ENCODE measurements at places on chromosomes 3 and 15. TPM values are rescaled to one million over a fixed set of nuclear protein-coding genes. Genes with fewer than 3 reads are reported as not detected.

- no peak for DNase-seq
These were observed 34.2 kb downstream of the PRTG start for GRCh38 chr15:55708720-55709119.

DNA sequence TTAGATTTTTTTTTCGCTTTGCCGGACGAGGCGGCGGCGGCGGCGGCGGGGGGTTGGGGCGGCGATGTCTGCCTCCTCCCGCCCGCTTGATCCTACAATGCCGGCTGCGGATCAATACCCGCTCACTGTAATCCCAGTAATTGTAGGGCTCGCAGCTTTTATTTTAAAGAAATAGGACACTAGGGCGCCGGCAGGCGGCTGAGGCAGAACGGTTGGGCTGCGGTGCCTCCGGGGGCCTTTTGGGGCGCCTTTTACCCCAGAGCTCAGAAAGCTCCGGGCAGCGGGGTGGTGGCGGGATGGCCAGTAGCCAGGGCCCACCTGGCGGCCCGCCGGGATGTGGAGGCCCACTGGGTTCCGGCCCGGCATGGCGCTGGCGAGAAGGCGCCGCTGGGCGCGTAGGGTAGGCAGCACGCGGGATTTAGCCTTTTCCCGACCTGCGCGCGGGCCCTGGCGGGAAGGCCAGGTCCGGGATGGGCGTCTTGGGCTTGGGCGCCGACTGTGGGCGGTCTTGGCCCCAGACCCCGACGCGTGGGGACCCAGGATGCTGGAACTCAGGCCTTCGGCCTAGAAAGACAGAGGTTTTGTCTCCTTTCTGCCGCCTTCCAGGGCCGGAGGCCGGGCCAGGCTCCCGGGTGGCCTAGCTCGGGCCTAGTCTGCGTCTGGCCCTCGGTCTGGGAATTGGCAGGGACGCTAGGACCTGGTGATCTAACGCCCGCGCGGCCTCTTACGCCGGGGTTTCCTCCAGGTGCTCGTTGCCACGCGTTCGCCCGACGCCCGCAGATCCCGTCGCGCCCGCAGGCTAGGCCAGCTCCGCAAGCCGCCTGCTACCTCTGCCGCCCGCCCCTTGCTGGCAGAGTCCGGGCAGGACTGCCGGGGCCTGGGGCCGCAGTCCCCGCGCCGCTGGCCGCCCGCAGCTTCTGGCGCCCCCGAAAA is 15.5 kb upstream of the ONECUT1 start:
- DNase-seq = no peak

DNA sequence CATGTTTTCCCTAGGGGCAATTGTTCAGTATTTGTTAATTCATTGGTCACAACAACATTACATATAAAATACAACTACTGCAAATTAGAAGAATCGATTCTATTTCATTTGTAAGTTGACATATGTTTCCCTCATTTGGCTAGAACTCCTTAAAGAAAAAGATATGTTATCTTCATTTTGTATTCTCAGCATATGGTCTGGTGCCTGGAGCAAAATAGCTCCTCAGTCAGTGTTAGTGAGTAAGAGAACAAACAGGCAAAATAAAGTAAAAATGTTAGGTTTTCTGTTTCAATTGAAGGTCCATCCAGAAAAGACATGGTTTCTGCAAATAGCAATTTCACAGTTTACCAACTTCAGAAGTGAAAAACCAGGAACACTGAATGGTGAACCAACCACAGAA is 1343.1 kb downstream of the ROBO1 start:
- no peak for DNase-seq

DNA sequence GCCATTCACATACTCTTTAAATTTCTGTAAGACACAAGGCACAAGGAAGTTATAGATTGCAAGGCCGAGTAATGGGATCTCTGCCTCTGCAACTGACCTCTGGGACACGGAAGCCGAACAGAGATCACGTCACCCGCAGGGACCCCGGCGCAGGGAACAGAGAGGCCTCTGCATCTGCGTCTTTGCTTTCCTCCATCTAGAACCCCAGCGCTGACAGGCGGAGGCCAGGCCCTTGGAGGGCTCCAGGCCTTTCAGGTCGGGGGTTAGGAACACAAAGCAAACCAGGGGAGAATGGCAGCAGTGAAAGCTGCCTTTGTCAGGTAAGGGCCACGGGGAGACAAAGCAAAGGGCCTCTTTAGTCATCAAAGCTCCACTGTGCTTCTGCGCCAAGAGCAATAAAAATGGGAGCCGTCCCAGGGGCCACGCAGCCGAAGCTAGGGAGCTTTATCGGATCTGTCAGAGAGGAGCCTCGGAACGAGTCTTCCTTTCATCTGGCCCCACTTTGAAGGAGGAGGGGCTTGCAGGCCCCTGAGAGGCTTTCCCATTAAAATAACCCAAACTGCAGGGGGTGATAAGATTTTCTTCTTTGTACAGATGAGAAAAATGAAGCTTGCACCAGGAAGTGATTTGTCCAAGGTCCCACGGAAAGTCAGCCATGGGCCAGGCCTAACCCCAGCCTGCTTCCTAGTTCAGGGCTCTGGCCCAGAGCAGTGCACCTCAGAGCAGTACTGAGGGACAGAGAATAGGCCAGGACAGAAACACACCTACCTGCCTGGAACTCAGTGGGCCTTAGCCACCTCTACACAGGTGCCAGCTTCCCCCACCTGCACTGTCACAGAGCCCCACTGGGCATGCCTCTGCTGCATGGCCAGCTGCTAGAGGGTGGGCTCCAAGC is 84.4 kb upstream of the RAD18 start:
- no peak for DNase-seq

GRCh38 chr3:10950476-10951294 is 41.9 kb upstream of the SLC6A1 start:
- no peak for DNase-seq

DNA sequence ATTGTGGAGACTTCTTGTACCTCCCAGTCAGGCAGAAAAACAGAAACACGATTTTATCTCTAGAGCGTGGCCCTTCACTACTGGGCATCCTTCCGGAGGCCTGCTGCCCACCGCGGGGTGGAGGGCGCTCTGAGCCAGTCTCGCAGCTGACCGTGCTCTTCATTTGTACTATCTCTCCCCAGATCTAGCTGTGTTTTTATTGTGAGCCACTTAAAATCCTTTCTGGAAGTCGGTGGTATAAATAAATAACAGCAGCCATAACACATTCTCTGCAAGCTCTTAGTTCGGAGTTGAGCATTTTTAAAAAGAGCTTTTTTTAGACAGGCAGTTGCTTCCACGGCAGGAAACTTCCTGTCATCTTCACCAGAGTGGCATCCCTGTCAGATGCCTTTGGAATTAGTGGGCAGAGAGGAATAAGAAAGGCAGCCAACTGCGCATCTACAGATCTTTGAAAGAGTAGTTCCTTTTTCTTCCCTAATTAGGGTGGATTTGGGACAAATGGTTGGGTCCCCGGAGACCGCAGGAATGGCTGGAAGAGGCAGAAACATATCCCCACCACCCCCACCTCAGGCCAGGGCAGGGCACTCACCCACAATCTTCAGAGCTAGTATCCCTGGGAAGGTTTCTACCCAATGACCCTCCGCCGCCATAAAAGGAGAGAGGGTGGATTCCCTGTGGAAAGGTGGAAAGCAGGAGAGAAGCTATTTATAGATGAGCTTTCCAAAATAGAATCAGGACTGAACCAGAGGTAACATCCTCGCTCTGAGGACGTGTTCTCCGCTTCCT is 91.1 kb downstream of the TOP2B start:
- no peak for DNase-seq

SLITRK3 gene
- total RNA-seq = 2.2 TPM

GRCh38 chr15:58138106-58138505 is at the start of gene AQP9:
TSS of gene AQP9 (plus strand) at chr15:58138381. CDS start at chr15:58138566, 185 bp downstream.
- no peak for DNase-seq

- DNase-seq = no peak
These were observed 11.1 kb upstream of the PSTPIP1 start for GRCh38 chr15:76983590-76984375.

DNA sequence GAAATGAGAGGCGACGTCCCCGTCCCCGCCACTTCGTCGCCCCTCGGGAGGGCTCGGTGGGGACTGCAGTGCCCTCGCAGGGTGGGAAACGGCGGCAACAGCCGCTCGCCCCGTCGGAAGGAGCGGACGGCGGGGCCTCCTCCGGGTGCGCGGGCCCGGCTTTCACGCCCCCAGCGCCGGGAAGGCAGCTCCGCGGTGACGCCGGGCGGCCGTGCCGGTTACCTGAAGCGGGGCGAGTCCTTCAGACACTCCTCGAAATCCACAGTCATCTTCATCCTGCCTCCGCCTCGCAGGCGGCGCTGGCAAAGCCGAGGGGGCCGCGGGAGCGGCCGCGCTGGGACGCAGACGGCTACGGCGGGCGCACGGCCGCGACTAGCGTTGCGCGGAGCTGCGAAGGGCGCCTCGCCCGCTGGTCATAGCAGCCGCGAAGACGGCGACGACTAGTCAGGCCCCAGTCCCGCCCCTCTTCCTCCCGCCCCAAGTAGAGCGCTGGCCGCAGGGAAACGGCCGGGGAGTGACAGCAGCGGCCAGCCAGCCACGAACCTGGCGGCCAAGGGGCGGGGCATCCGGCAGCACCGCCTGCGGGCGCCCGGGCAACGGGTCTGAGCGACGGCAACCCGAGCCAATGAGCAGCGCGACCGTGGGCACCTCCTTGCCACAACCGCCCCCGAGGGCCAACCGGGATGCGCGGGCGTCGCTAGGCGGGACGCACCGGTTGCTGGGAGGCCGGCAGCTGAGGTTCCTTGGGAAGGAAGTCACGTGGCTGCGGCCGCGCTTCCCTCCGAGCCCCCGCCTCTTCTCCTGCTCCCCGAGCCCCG is at the start of gene ACAP2:
TSS of gene ACAP2 (minus strand) at position 448 of the 818 bp plus-strand sequence. CDS start at position 275, 173 bp downstream.
- peak; percentile 100 for DNase-seq

DNA sequence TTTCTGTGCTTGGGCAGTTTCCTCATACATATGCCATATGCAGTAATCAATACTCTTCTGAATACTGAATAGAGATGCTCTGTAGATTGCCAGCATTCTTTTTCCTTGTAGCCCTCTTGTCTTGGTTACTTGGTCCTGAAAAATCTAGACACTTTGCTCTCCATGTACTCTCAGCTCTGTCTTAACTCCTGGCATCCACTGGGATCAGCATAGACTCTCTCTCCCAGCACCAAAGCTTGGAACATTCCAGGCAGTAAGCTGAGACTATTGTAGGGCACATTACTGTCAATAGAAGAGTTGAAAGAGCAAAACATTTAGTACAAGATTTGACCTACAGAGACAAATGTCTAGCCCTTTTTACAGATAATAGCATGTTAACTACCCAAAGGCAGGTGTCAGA is 1100.3 kb downstream of the TBL1XR1 start:
- DNase-seq = no peak

MUC20 gene
- total RNA-seq = 0.86 TPM

DNA sequence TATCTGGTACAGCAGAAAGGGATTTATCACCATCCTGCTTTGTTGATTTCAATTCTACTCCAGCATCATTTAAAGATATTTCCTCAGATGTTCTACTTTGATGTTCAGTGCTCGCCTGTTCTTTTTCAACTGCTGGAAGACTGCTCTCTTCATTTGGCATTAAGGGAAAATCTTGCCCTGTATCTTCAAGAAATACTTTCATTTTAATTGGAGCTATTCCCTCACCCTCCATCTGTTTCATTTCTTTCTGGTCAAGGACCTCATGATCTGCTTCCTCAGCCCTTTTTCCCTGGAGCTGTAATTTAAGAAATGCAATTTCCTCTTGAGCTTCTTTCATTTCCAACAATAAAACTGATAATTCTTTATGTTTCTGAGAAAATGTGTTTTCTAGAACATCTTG is 37.8 kb upstream of the HCLS1 start:
- no peak for DNase-seq

DNA sequence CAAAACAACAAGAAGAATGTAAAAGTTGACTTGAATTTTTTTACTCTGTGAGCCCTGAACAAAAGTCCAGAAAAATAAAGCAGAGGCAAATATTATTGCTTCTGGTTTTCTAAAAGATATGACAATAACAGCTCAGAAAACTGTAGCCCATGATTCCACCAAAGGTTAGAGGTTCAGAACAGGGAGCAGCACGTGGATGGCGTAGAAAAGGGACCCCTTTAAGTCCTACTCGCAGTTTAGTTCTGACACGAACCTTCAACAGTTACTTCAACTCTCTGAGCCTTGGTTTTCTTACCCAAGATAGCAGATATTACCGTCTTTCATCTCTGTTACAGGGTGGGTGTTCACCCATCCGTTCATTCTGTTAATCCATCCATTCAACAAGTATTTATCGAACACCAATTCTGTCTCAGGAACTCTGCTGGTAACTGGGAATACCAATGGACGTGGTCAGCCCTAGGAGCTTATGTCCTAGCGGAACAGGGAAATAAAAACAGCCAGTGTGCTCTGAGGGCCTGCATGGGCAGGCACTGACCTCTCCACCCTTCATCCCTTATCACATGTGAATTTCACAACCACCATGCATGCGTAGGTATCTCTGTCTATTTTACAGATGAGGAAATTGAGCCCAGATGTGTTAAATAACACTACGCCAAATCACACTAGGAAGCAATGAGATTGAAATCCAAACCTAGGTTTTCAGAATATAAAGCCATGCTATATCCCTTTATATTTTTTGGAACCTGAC is 274.2 kb upstream of the ICE2 start:
- no peak for DNase-seq

- DNase-seq = no peak
These were observed 427.5 kb downstream of the VGLL3 start for GRCh38 chr3:86563400-86563970.

GRCh38 chr3:6791161-6791560 is 69.8 kb upstream of the GRM7 start:
- no peak for DNase-seq

GRCh38 chr3:134394380-134394779 is 20.1 kb upstream of the AMOTL2 start:
- peak; percentile 47 for DNase-seq

C3orf62 gene
- 3.3 TPM for total RNA-seq

All from right cardiac atrium (tissue), 5 donors.